KBM-7 (cell line): ENCODE measurements at places on chromosomes 2 and 18.
A peak's percentile ranks its signal among the peaks of the same experiment; 100 is the strongest.

DNA sequence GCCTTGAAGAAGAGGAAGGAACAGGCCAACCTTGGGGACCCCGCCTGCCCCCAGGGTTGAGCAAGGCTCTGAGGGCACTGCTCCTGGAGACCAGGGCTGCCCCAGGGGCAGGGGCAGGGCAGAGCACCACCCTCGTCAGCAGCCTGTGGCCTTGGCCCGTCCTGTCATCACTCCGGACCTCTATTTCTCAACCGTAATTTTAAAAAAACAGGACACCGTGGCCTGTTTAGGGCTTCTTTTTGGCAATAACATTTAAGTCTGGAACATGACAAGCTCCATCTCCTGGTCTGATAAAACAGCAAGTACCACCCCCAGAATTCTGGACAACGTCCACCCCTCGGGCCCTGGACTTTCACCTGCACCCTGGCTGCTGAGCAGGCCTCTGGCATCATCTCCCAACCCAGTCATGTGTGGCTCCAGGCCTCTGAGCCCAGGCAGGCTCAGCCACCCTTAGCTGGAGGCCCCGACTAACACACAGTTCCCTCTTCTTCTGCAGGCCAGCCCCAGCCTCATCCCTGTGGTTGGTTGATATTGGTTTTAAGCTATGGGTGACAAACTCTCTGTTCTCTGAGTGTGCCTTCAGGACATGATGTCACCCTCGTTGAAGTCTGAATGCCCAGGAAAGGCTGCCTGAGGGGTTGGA is 22.6 kb upstream of the ID2 start:
- no peak for DNase-seq

DNA sequence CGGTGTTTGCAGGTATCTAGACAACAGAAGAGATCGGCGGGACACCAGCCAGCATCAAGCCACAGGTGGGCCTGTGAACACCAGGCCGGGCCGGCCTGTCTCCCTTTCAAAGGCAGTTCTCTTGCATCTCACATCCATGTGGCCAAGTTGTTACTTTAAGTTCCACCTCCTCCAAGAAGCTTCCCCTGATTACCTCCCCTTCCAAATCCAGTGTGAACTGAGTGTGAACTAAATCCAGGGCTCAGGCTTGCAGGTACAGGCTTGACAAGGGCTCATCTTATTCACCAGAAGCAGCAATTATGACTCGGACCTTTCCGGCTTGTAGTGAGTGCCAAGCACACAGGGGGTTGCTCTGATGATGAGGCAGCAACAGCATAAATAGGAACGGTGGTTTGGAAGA is 3.9 kb downstream of the CRACDL start:
- DNase-seq, result no peak

- DNase-seq, result no peak
Measured at GRCh38 chr2:104867813-104868504, 14.0 kb downstream of the POU3F3 start.

DNA sequence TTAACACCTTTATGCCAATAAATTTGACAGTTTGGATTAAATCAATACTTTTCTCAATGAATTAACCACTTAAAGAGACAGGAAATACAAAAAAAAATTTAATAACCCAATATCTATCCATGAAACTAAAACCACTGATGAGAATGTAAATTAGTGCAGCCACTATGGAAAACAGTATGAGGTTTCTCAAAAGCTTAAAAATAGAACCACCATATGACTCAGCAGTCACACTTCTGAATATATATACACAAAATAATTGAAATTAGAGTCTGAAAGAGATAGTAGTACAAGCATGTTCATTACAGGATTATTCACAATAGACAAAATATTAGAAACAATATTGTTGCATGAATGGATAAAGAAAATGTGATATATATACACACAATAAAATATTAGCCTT is 382.1 kb upstream of the SETBP1 start:
- no peak for DNase-seq

DNA sequence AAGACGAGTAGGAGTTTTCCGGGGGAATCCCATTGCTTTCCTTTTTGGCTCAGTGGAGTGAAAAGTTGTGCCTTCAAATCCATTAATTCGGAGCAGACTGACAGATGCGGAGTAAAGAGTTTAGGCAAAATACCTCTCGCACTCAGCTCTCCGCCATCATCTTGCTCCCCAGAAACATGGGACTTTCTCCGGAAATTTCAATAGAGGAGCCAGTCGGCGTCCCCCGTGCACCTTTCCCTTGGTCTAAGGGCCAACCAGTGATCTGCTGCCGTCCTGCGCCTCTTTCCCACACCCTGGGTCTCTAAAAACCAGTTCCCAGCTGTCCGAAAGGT is 318 bp downstream of the TYW5 start:
- DNase-seq, result no peak

GRCh38 chr2:46924038-46924437 is 8.4 kb upstream of the MCFD2 start:
- no peak for DNase-seq

GRCh38 chr2:121326628-121327027 is 41.6 kb upstream of the TFCP2L1 start:
- no peak for DNase-seq

DNA sequence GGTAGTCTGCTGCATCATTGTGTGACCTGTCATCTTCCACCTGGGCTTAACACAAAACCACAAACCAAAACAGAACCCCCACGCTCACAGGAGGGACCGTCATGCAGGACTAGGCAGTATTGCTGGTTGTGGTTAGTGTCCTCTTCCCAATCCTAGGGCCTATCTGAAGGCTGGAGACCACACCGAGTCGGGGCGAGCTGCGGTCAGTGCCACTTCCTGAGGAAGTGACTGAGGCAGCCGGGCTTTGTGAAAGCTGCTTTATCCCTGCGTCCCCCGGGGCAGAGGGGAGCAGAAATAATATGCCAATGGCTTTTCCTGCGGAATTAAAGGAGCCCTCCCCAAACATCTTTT is 22.9 kb downstream of the ZNF532 start:
- DNase-seq, result peak; percentile 92

DNA sequence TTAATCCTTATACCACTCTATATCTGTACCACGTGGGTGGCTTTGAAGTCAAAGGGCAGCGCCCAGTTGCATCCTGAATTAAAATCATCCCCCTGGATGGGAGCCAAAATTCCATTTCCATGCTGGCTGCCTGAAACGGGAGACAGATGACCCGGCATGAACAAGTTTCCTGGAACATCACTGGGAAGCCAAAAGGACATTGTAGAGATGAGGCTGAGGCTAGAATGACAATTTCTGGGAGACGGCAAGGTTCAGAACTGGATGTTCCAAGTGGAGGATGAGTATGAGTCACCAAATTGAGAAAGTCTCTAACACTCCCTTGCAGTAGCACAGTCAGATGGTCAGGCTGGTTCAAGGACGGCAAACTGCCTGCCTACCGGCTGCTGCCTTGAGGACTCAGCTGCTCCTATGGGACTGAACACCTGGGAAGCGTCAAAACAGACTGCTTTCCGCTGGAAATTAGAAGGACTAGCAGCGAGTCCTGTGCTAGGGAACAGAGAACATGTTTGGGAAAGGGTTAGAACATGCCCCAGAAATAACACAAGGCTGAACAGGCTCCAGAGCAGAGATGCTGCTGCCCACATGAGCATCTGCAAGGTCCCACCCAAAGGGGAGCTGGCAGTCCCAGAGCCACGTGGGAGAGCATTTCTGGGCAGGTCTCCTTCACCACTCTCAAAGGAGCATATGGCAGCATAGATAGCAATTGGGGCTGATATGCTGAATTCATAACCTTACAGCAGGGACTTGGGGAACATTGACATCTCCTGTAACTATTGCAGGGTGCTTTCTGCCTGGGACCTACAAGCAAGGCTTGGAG is 32.0 kb downstream of the YPEL5 start:
- no peak for DNase-seq

- no peak for DNase-seq
Measured at GRCh38 chr2:111157798-111158197, 37.1 kb downstream of the BCL2L11 start.

GRCh38 chr2:55775828-55776227 is 82.2 kb upstream of the PNPT1 start:
- no peak for DNase-seq

- peak; percentile 86 for DNase-seq
Measured at GRCh38 chr2:43611987-43612894, 16.4 kb upstream of the THADA start.

DNA sequence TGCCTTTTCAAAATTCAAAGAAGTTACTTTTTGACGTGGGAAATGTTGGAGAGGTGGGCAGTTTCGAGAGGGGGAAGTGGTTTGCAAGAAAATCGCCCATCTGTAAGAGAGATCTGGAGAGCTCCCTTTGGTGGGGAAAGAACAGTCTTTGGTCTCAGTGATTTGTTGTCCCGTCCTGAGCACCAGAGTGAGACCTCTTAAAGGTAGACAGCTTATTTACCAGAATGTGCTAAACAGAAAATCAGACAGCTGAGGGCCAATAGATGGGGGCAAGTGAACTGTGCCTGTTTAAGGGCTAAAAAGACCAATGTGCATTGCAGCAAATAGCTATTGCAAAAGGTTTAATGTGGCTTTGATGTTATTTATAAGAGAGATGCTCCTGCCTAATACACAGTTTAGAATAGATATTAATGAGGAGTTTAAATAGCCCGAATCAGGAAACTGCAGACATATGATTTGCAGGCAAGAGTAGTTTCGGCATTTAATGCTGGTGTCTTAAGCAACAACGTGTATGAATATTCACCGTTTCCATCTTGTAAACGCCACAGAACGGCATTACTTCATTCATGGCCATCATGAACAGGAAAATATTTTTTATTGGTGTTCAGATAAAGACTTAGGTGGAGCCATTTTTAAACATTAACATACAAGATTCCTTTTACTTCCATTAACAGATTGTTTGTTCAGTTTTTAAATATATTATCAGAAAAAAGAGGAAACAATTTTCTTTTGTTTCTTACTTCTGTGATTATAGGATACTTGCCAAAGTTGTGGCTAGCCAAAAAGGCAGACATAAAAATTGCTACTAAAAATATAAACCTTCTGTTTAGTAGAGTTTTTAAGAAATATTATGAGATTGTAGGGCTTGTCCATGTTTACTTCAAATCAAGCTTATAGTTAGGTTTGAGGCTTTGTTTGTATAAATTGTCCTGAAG is 29.6 kb downstream of the ARHGAP15 start:
- no peak for DNase-seq

- no peak for DNase-seq
Measured at GRCh38 chr2:7953195-7953594, 728.7 kb upstream of the ID2 start.

GRCh38 chr2:128324897-128325410 is 6.3 kb upstream of the HS6ST1 start:
- DNase-seq, result no peak

GRCh38 chr18:28007841-28008240 is 169.1 kb downstream of the CDH2 start:
- no peak for DNase-seq

DNA sequence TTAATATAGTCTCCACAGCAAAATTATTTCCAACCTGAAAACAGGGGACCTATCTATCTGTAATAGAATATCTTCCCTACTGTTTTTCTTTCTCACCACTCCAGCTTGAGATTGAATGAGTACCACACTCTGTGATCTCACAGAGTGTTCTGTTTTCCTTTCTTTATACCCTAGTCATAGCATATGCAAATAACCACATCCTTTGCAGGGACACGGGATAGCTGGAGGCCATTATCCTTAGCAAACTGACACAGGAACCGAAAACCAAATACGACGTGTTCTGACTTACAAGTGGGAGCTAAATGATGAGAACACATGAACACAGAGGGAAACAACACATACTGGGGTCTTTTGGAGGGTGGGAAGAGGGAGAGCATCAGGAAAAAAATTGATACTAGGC is 224.7 kb downstream of the SLC8A1 start:
- DNase-seq, result no peak

DNA sequence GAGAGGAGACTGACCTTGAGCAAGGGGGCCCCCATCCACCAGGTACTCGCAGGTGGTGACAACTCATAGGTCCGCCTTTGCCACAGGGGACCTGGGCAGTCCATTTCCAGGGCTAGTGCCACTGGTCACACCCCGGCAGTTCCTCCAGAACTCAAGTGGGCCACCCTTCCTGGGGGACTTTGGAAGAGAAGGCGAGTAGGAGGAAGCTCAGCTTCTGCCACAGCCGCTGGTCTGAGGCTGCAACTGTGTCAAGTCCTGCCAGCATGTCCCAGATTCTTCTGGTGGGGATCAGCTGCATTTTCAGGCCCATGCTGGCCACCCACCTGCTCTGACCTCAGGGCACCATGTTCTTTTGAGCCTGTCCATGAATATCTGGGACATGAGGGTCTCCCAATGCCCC is 423.9 kb upstream of the MYT1L start:
- no peak for DNase-seq

GRCh38 chr2:191384829-191385228 is 139.6 kb downstream of the MYO1B start:
- no peak for DNase-seq

DNA sequence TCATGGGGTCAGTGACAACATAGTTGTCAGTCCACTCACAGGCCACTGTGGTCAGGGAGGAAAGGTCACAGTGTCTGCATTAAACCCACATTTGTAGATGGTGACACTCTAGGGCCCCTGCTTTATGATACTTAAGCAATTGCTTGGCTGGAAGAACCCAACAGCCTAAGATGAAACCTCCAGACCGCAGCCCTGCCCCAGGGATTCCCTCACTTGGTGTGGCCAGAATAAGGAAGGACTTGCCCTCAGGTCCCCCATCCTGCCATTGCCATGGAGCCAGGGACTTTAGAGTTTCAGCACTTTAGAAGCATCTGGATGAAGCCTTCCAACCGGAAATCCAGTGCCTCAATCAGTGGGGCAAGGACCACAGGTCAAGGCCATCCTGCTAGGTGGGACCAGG is 63.9 kb upstream of the LAPTM4A start:
- DNase-seq, result no peak

- DNase-seq, result peak; percentile 23
Measured at GRCh38 chr18:76448256-76449110, 46.6 kb downstream of the ZNF516 start.

- DNase-seq, result no peak
Measured at GRCh38 chr2:197914778-197915177, 110.4 kb downstream of the PLCL1 start.

- no peak for DNase-seq
Measured at GRCh38 chr2:223580951-223581350, 21.2 kb downstream of the SCG2 start.

- DNase-seq, result no peak
Measured at GRCh38 chr2:241706537-241706936, 4.7 kb downstream of the ING5 start.

GRCh38 chr2:105143467-105144151 is 97.9 kb upstream of the GPR45 start:
- peak; percentile 13 for DNase-seq

DNA sequence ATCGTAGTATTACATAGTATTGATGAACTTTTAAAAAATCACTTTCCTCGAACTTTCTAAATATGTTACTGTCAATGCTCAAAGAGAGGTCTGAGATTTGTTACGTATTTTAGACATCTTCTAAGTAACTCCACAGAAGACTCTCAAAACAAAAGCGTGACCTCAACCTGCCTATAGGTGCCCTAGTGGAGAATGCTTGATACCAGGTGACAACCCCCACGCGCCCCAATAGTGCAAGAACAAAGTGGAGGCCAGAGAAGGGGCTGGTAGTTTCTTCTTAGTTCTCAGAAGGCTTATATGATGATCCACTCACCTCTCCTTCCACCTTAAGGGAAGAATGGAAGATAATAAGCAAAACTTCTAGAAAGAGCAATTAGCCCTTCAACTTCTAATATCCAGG is 102.6 kb downstream of the ANKRD44 start:
- DNase-seq, result no peak

- DNase-seq, result no peak
Measured at GRCh38 chr2:190583507-190584337, 49.2 kb upstream of the NEMP2 start.

GRCh38 chr2:70712916-70713315 is 55.1 kb downstream of the ADD2 start:
- no peak for DNase-seq
